Activated CD4-positive, alpha-beta T cell treated with anti-CD3 and anti-CD28 coated beads for 24 hours (primary cell): ENCODE measurements at places on chromosomes 2 and 18.

DNA sequence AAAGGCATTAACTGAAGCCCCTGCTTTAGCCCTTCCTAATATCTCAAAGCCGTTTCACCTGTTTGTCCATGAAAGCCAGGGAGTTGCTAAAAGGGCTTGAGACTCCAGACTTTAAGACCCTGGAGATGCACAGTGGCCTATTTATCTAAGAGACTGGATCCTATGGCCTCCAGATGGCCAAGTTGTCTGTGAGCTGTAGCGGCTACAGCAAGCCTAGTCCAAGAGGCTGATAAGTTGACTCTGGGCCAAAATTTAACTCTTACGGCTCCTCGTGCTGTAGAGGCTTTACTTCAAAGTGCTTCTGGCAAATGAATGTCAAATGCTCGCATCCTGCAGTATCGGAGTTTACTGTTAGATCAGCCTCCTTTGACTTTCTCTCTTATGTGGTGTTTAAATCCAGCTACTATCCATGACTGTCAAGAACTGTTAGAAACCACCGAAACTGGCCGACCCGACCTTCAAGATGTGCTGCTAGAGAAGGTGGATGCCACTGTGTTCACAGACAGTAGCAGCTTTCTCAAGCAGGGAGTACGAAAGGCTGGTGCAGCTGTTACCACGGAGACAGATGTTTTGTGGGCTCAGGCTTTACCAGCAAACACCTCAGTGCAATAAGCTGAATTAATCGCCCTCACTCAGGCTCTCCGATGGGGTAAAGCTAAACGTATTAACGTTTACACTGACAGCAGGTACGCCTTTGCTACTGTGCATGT, 336.7 kb upstream of the CNTNAP5 start:
- DNase-seq: no peak

GRCh38 chr2:157785866-157786662, 90.1 kb downstream of the ACVR1 start:
- no peak for DNase-seq

DNA sequence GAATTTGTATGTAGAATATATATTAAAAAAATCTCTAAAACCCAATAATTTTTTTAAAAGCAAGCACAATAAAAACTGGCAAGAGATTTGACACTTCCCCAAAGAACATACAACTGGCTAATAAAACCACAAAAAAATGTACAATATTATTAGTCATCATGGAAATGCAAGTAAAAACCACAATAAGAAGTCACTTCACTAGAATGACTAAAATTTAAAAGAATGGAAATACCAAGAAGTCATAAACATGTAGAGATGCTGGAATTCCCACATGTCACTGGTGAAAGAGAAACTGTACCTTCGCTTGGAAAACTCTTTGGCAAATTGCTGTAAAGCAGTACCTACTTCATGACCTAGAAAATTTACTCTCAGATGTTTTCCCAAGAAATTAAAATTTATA, 43.4 kb upstream of the KYNU start:
- no peak for DNase-seq

GRCh38 chr18:61531182-61531581, 198.0 kb downstream of the CDH20 start:
- no peak for DNase-seq

DNA sequence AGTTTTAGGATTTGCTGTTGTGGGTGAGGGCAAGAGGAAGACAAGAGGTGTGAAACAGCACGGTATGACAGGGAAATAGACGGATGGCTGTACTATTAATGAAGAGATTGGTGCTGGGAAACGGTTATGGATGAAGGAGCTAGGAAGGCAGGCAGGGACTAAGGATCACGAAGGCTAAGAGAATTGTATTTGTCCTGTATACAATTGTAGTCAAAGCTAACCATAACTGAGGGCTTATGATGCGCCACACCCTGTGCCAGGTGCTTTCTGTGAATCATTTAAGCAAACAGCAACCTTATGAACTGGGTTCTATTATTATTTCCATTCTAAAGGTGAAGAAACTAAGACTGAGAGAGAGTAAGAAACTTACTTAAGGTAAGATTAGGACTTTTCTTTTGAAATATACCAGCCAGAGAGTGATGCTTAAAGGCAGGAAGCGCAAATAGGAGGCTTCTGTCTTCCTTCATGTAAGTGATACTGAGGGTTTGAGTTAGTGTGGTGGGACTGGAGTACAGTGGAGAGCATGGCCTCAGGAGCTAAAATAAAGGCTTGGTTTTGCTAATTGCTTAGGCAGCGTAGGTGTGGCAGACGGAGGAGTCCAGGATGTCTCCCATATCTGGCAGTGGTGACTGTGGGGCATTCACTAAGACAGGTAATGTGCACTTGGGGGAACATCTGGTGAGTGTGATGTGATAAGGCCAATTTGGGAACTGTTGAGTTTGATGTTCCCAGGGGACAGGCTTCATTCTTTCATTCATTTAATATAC, 85.8 kb downstream of the PLEKHM3 start:
- DNase-seq: no peak

- no peak for DNase-seq
These were observed 138.6 kb upstream of the ZC3H15 start for GRCh38 chr2:186347472-186347871.

GRCh38 chr2:216562696-216563435, 64.2 kb downstream of the RPL37A start:
- DNase-seq: no peak
